ENCODE measurements at places on chromosomes 11 and 22. TPM values are rescaled to one million over a fixed set of nuclear protein-coding genes. Genes with fewer than 3 reads are reported as not detected.

DNA sequence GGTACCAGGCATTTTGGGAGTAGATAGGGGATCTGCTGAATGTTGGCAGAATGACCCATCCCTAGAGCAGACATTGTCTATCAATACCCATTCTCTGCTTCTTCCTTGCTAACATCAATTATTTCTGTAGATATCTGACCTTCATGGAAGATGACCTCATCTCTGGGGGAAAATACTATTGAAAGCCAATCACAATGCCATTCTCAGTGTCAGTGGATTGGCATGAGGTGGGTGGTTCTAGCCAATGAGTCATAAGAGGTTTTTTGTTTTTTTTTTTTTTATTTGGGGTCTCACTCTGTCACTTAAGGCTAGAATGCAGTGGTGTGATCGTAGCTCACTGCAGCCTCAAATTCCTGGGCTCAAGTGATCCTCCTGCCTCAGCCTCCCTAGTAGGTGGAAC lies 42.5 kb downstream of the SNX19 start:
- DNase-seq: no peak

- DNase-seq: no peak
Observed at GRCh38 chr11:126772267-126772666, 228.3 kb downstream of the KIRREL3 start.

GRCh38 chr11:70203751-70204465 lies 812 bp downstream of the FADD start:
- no peak for DNase-seq

GRCh38 chr11:64265176-64266160 lies 14.1 kb downstream of the PLCB3 start:
- DNase-seq: no peak

- DNase-seq: no peak
Observed at GRCh38 chr11:103043826-103044678, 47.9 kb downstream of the DCUN1D5 start.

- peak; percentile 78 for DNase-seq
Observed at GRCh38 chr11:115803073-115803740, 299.0 kb upstream of the CADM1 start.

GRCh38 chr11:15985127-15985859 lies 371.1 kb downstream of the SOX6 start:
- DNase-seq: no peak

- DNase-seq: no peak
Observed at GRCh38 chr11:9973921-9974320, 310.0 kb downstream of the SWAP70 start.

GRCh38 chr11:116124922-116125714 lies 620.9 kb upstream of the CADM1 start:
- DNase-seq: peak; percentile 72

DNA sequence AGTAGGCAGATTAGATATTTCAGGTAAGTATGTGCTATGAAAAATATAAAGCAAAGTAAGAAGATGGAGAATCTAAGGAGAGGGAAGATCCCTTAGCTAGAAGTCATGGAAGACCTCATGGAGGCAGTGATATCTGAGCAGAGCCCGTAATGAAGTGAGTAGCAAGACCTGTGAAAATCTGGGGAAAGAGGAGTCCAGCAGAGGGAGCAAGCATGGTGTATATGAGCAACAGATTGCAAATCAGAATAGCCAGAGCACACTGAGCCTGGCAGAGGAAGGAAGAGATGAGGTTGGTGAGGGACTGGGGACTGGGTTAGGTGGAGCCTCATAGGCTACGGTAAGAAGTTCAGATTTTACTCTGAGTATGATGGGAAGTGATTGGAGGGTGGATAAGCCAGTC lies 9.4 kb downstream of the LHFPL7 start:
- DNase-seq: no peak

- DNase-seq: no peak
Observed at GRCh38 chr22:30279932-30280331, 9.4 kb downstream of the CASTOR1 start.

- peak; percentile 89 for DNase-seq
Observed at GRCh38 chr11:12417691-12418611, 40.6 kb downstream of the PARVA start.

DNA sequence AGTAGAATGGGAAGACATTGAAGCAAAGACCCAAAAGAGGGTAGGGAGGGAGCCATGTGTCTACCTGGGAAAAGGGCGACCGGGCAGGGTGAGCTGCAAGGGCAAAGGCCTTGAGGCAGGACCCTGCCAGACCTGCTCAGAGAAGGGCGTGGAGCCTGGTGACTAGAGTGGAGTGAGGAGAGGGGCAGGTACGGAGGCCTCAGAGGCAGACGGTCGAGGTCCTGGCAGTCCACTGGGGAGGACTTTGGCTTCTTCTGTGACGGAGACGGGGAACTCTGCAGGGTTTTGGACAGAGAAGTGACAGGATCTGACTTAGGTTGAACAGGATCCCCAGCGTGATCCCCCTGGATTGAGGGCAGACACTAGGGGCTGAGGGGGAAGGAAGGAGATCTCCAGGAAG lies 12.9 kb downstream of the RIBC2 start:
- DNase-seq: no peak

DNA sequence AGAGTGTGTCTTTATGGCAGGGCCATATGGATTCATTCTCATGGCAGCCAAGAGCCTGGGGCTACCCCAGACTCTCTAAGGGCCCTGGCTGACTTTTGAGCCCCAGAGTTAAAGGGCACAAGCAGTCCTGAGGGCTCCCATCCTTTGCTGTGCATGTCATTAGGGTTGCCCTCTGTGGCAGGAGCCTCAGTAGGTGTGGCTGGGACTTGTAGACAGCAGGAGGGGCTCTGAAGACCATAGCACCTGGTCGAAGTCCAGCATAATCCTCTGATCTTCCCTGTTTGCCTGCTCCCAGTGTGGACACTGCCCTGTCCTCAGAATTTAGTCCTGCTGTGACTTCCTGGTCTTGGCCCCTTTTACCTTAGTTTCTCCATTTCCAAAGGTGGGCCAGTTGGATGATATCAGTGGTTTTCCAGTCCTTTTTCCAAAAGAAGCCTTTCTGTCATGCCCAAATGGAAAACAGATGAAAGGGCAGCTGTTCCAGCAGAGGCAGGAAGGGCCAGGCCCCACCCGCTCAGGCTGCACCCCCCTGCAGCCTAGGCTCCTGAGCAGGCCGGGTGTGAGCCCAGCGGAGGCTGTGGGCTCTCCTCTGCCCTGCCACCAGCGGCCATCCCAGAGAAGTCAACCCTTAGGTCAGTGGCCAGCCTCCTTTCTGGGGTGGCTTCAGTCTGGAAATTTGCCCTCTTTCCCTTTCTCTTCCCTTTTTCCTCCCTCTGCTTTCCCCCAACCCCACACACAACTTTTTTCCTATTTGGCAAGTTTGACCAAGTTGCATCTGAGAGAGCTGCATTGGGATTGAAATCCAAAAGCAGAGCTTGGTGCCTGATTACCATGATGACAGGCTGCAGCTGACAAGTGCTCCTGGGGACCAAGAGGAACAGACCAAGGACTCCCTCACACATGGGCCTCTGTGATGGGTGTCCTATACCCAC lies 32.8 kb upstream of the SUSD2 start:
- DNase-seq: no peak

GRCh38 chr22:18013436-18013835 lies 10.9 kb downstream of the MICAL3 start:
- no peak for DNase-seq

DNA sequence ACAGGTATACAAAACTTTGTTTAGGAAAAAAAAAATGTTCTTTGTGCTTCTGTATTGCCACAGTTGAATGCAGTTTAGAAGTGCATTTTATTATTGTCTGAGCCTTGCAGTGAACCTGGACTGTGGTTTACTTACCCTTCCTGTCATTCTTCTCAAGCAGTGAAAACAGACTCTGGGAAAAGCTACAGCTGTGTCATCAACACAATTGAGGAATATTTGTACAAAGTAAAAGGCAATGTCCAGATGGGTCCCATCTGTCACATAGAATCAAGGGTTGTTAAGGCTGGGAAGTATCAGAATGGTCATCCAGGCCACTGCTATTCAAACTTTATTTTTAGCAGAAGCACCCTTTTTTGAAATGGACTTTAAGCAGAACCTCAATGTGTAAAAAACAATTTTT lies 73.3 kb downstream of the TRIM44 start:
- no peak for DNase-seq

- DNase-seq: no peak
Observed at GRCh38 chr22:36771356-36772063, 4.4 kb downstream of the IFT27 start.

- DNase-seq: no peak
Observed at GRCh38 chr11:128240546-128240945, 346.8 kb downstream of the ETS1 start.

PRR33 gene
- total RNA-seq: not detected

BCO2 gene
- total RNA-seq: 1.4 TPM

FADD gene
- 28.5 TPM for total RNA-seq

FGF4 gene
- total RNA-seq: not detected

Measured in esophagus muscularis mucosa (tissue), 4 donors.